ENCODE measurements at places on chromosomes 16 and 17.
A peak's percentile ranks its signal among the peaks of the same experiment; 100 is the strongest.

DNA sequence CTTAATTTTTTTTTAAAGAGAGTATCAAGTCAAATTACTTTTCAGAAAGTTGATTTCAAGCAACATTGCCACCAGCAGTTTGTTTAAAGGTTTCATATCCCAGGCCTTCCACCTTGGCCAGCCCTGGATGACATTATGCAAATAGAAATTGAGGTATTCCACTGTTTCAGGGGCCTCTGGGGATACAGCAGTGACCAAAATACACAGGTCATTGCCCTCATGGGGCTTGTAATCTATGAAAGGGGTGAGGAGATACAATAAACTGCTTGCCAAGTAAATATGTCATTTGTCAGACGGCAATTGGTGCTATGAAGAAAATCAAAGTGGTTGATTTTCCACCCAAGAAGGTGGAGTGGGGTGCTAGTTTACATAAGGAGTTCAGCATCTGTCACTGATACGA, 37.8 kb upstream of the TMC5 start:
- DNase-seq = no peak

- no peak for DNase-seq
Observed at GRCh38 chr17:66517336-66518009, 215.1 kb downstream of the PRKCA start.

DNA sequence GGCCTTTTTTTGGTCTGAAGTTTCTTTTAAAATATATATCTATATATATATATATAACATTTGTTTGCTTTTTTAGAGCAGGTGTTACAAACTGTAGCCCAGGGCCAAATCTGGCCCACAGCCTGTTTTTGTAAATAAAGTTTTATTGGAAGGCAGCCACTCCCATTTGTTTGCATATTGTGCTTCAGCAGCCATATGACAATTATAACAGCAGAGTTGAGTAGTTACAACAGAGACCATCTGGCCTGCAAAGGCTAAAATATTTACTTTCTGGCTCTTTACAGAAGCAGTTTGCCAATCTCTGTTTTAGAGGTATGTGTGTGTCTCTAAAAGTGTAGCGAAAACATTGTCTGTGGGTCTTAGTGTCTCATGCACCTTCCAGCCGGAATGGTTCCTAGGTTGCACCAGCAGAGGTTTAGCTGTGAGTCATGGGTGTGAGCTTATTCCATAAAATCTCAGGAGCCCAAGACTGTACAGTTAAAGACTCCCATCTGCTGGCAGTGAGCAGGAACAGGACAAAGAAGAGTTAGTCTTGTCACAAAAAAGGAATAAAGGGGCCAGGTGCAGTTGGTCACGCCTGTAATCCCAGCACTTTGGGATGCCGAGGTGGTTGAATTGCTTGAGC, 23.8 kb downstream of the LCMT1 start:
- no peak for DNase-seq

DNA sequence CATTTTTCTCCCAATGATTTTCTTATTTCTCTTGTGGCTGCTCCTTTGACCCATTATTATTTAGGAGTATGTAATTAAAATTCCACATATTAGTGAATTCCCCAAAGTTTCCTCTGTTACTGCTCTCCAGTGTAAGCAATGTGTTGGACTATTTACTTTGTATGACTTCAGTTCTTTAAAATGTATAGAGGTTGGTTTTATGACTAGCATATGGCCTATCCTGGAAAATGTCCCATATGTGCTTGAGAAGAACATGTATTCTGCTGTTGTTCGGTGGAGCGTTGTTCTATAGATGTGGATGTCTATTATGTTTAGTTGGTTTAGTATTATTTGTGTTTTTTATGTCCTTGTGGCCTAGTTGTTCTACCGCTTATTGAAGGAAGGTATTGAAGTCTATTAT, 6.0 kb upstream of the NT5M start:
- no peak for DNase-seq

DNA sequence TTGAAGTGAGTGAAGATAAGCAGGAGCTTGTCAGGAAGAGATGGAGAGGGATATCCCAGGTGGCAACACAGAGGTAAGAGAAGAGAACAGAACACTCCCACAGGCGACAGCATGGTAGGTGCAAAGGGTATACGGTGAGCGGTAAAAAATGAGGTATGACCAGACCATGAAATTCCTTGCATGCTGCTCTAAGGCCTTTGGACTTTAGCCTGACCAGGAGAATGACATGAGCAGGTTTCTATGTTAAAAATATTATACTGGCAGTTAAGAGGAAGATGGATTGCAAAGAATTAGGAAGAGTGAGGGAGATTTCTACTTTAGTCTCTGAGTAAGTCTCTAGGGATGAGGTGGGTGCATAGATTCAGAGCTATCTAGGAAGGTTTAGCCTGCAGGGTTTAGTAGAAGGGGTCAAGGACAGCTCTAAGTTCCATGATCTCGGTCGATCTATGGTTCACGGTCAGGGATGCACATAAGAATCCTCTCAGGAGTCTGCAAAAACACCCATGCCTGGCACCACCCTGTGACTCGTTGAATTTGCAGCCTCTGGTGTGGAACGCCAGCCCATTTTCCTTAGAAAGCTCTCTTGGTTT, 65.7 kb downstream of the HLF start:
- no peak for DNase-seq

DNA sequence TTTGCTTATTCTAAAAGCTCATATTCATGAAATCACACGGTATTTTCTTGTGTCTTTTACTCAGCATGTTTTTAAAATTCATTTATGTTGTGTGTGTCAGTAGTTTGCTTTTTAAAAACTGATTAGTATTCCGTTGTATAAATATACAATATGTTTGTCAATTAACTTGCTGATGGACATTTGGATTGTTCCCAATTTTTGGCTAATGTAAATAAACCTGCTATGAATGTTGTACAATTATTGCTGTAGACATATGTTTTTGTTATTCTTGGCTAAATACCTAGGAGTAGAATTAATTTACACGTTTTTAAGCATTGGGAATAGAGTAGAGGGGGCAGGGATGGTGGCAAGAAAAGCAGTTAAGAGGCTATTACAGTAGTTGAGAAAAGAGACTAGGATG, 199.5 kb upstream of the CCL2 start:
- no peak for DNase-seq

DNA sequence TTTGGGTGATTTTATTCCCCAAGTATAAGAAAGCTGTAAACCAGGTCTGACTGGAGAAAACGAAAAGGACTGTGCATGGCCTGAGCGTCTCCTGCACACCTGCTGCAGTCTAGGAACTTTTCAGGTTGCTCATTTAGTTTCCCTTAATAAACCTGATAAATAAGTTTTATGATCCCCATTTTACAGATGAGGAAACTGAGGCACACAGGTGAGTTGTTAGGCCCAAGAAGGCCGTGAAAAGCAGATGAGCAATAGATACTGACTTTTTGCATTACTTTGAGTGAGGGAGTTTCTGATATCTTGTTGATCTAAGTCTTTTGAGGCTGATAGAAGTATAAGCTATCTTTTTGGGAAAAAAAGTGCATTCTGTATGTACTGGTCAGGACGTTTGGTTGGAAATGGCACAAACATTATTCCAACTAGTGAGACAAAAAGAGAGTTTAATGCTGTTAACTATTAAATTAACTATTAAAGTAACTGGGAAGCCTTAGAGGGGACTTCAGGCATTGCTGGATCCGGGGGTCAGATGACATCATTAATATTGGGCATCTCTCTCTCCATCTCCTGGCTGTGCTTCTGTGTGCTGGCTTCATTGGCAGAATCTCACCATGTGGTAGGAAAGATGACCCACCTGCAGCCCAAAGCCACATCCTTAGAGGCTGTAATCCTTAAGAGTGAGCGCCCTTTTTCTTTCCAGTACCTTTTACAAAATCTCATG, 163.4 kb downstream of the CMIP start:
- no peak for DNase-seq

DNA sequence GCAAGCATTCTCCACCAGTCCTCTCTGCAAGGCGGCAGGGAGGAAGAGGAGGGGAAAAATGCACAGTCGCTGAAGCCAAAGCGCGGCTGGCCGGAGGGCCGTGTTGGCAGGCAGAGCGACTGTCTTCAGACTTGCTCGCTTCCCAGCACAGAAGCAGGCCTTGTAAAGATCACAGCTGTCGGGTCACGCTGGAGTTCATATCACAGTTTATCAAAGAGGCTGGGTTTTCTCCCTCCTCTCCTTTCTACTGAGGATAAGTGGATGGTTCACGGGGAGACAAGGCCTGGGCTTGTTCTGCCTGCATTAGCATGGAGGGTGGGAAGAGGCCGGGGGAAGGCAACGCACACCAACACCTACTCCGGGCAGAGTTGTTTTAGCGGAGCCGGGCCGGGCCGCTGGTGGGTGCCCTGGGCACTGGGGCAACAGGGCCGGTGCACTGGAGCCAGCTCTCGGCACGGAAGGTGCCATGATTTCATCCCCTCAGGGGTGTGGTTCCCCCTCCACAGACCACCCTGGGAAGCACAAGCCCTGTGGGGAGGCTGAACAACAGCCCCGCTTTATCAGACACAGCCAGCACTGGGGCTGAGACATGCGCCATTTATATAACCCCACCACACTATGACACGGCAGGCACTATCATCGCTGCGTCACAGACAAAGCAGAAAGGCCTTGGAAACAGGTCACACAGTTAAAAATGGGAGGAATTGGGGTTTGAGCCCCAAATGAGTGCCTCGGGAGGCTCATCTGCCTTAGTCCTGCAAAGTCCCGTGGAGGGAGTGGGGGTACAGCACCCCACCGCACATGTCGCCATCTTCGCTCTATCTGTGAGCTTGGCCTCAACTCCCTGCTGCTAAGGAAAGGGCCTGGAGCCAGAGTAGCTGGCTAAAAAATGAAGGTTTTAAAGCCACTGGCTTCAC, 40.3 kb upstream of the MTSS2 start:
- no peak for DNase-seq

- DNase-seq = peak; percentile 50
Observed at GRCh38 chr16:62213763-62214162, 177.5 kb upstream of the CDH8 start.

- no peak for DNase-seq
Observed at GRCh38 chr16:87129771-87130170, 187.4 kb downstream of the C16orf95 start.

DNA sequence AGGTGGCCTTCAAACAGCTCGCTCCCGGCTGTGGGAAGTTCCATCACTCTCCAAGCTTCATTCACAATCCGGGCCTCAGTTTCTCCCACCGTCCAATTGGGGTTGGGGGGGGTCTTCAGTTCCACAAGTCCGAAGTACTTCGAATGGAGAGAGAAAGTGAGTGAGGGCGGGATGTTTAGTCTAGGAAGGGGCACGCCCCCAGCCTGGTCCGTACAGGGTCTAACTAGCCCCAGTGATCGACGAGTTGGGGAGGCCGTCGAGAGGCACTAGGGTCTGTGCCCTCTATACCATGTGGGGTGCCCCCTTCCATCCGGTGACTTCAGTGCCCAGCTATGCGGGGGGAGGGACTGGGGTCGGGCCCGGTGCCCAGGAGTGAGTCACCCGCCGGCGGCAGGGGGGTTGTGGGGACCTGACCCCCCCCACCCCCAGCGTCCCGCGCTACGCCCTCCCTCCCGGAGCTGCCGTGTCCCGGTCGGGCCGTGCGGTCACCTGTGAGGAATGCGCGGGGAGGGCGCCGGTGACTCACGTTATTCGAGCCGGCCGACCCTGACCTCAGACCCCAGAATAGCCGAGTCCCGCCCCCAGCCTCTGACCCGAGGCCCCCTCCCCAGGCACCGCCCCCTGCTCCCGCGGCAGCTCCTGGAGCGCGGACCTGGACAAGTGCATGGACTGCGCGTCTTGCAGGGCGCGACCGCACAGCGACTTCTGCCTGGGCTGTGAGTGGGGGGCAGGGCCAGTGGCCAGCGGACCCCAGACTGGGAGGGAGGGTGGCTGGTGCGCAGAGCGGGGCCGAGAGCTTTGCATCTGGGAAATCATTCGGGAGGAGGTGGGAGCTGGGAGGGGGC, 658 bp downstream of the TNFRSF12A start:
- DNase-seq = peak; percentile 93

GRCh38 chr17:50467855-50468303, 801 bp downstream of the CHAD start:
- DNase-seq = no peak

DNA sequence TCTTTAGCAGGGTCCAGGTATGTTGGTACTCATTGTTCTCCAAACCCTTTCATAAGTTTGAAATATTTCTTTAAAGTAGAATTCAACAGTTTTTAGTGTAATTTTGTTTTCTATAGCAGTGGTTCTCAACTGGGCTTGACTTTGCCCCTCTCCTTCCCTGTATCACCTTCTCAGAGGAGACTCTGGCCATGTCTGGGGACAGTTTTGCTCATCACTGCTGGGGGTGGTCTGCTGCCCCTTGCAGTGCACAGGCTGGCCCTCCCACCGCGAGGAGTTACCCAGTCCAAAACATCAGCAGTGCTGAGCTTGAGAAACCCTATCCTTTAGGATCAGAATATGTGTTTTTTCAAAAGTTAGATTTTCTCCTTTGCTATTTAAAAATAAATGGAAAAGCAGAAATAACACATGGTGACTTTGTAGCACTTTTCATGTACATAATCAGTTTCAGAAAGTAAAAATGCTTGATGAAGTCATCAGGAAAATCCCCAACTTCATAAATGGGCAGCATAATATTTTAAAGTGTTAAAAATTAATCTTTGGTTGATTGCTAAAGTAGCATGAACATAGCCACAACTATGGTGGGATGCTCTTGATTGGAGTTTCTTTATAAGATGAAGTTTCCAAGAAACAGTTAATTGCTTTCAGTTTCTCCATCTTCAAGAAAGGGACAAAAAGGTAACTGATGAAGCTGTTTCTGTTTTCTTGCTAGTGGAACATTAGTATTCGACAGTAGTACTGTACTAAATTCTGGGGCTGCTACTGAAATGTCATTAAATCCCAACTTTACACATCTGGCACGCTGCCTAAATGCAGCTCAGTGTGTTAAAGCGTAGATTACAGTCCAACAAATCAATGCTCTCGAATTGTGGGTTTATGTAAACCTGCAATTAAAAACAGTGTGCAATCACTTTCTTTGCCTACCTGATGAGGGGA, 70.3 kb downstream of the NETO2 start:
- no peak for DNase-seq

All from ecto neural progenitor cell (in vitro differentiated cells).